Omental fat pad (tissue), 4 donors: ENCODE measurements at places on chromosomes 6 and 20. TPM values are rescaled to one million over a fixed set of nuclear protein-coding genes. Genes with fewer than 3 reads are reported as not detected.

Gene ACTR5
- 7.1 TPM for total RNA-seq

Gene LY86
- total RNA-seq: 5.4 TPM

Gene USP49
- total RNA-seq: 3.0 TPM

Gene PAX1
- not detected for total RNA-seq

Gene PHF1
- 45.7 TPM for total RNA-seq

Gene CST1
- total RNA-seq: not detected

Gene DDRGK1
- total RNA-seq: 76.5 TPM

Gene PSORS1C1
- 0.60 TPM for total RNA-seq

Gene DLL1
- total RNA-seq: 14.4 TPM

Gene KCNB1
- total RNA-seq: 18.3 TPM

Gene BNIP5
- not detected for total RNA-seq

Gene TAP1
- 128 TPM for total RNA-seq

Gene ITPR3
- total RNA-seq: 25.7 TPM

GRCh38 chr6:30350524-30350923, 5.6 kb downstream of the RPP21 start:
- DNase-seq: no peak

DNA sequence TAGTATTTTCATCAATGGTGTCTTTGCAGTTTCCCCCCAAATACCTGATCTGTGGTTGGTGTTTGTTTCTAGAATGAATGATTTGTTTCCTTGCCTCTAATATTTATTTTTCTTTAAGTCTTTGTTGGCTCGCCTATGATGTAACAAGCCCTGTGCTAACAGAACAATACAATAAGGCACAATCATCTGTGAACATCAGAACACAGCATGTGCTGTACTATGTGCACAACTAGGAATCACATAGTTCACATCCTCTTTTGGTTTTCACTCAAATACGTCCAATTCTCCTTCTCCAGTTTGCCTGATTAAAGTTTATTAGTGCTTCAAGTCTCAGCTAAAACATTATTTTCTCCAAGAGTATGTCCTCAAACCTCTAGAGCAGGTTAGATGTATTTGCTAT, 613.1 kb downstream of the EPHA7 start:
- no peak for DNase-seq

DNA sequence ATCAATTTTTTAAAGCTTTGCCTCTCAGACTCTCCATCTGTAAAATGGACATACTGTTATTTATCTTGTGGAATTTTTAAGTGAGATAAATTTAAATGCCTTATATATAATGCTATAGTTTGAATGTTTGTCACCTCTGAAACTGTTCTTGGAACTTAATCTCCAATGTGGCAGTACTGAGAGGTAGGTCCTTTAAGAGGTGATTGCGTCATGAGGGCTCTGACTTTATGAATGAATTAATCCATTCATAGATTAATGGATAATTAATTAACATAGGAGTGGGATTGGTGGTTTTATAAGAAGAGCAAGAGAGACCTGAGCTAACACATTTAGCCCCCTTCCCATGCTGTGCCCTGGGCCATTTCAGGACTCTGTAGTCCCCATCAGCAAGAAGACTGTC, 326.3 kb upstream of the TSHZ2 start:
- DNase-seq: no peak

DNA sequence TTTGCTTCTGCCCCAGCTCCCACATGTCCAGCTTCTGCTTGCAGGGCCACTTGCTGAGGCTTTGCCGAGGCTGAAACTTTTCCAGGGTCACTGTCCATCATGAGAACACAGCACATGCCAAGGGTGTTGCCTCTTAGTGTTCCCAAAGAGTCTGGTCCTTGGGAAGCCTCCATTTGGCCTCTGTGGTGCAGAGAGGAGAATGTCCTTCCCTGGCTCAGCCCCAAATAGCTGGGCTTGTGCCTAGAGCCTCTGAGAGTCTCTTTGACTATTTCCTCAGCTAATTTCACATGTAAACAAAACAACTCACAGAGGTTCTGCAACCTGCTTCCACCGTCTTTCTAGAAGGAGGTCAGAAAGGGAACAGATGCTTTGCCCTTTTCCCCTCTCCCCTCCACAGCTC, 40.4 kb upstream of the RAB23 start:
- no peak for DNase-seq

DNA sequence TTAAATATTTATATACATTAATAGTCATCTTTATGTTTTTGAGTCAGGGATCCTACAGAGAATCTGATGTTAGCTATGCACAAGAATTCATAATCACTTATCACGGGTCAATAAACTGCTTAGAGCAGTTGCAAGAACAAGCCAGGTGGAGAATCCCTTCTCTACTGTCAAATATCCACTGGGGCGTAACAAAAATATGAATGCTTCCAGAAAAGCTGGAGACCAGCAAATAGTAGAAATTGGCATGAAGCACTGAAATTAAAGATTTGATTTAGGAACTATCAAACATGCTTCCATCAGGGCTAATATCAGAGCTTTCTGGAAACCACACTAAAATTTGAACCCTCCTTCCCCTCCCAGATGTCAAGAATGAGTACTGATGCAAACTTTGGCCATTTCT, 37.3 kb downstream of the ADGRG6 start:
- DNase-seq: no peak

DNA sequence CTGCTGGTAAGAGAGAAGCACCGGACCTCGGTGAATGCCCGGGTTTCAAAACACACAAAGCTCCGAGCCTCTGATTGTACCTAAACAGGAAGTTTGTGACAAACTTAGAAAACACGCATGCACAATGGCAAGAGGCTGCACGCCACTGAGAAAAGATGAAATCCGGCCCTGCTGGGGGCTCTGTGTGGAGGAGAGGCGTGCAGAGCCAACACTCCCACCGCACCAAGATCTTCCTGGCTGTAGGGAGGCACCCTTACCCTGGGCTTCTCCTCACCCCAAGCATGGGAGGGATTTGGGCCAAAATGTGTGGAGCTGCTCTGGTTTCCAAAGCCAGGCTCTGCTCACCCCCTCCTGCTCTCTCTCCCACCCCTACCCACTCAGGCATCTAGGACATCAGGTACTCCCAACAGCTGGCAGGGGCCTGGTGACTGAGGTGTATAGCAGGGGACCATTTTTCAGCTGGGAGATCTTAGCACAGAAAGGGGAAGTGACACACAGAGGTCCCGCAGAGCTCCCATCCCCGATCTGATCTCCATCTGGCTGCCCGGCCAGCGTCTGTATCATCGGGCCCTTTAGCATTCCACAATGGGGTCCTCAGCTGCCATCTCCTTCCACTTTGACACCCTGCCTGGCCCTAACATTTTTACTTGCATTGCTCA, 84.2 kb downstream of the TRERF1 start:
- no peak for DNase-seq

DNA sequence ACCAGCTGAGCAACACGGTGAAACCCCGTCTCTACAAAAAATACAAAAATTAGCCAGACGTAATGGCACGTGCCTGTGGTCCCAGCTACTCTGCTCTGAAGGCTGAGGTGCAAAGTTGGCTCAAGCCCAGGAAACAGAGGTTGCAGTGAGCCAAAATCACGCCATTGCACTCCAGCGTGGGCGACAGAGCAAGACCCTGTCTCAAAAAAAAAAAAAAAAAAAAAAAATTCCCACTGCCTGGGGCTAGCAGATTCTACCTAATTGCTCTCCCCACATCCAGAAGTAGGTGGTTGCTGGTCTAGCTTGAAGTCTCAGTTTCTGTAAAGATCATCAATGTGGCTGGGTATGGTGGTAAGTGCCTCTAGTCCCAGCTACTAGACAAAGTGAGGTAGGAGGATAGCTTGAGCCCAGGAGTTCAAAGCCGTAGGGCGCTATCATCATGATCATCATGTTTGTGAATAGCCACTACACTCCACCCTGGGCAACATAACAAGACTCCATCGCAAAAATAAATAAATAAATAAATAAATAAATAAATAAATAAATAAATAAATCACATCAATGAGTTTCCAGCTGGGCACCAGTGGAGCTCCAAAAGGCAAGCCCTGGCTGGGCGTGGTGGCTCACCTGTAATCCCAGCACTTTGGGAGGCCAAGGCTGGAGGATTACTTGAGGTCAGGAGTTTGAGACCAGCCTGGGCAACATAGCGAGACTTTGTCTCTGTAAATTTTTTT, 6.3 kb upstream of the AP5S1 start:
- DNase-seq: no peak

- no peak for DNase-seq
Observed at GRCh38 chr6:125950293-125950692, 6.3 kb upstream of the HINT3 start.

GRCh38 chr20:35506179-35506578, 23.3 kb downstream of the C20orf173 start:
- DNase-seq: no peak

- no peak for DNase-seq
Observed at GRCh38 chr6:37631295-37631694, 66.4 kb downstream of the MDGA1 start.

DNA sequence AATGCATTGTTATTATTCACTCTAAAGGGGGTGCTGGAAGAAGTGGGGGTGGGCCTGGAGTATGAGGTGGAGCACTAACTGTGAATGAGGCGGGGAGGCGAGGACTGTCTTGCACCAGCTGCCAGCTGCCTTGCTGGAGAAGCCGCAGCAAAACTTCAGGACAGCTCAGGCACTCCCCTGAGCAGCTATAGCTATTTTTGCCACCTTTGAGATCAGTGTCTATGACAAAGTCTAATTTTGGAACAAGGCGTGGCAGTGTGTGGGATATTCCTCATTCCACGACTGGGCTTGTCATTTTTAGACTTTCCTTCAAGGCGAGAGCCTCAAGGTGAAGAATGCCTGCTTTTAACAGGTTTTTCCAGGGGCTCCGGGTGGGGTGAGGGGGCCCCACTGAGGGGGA, 143.8 kb downstream of the DOK5 start:
- no peak for DNase-seq

DNA sequence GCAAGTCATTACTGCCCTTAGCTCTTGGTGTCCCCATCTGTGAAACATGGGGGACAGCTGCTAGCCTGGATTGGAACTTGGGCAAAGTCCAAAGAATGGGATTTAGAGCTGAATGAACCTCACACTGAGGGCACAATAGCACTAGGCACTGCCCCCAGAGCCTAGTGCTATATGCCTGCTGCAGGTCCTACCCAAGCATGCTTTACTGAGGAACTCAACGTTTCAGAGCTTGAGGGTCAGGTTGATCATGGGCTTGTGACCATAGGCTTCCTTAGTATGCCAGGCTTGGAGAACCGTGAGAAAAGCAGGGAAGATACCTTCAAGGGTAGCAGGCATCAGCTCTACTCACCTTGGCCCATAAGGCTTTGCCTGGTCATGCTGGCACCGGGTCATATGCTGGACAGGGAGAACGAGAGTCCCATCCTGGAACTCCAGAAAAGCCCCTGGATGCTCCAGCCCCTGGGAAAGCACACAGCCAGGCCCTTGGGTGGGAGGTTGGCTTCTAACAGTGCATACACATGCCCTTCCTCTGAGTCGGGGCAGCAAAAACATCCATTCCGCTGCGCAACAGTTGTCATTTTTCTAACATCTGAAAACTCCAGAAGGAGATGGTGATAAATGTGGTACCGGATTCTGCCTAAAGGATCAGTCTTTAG, 29.7 kb downstream of the EIF2S2 start:
- no peak for DNase-seq

GRCh38 chr6:33620158-33620855, 815 bp upstream of the ITPR3 start:
- DNase-seq: no peak

- DNase-seq: no peak
Observed at GRCh38 chr6:80217794-80218193, 111.3 kb downstream of the BCKDHB start.

- DNase-seq: no peak
Observed at GRCh38 chr6:134235937-134236751, 81.8 kb downstream of the SGK1 start.

- DNase-seq: no peak
Observed at GRCh38 chr20:5191829-5192569, 65.2 kb downstream of the CDS2 start.

DNA sequence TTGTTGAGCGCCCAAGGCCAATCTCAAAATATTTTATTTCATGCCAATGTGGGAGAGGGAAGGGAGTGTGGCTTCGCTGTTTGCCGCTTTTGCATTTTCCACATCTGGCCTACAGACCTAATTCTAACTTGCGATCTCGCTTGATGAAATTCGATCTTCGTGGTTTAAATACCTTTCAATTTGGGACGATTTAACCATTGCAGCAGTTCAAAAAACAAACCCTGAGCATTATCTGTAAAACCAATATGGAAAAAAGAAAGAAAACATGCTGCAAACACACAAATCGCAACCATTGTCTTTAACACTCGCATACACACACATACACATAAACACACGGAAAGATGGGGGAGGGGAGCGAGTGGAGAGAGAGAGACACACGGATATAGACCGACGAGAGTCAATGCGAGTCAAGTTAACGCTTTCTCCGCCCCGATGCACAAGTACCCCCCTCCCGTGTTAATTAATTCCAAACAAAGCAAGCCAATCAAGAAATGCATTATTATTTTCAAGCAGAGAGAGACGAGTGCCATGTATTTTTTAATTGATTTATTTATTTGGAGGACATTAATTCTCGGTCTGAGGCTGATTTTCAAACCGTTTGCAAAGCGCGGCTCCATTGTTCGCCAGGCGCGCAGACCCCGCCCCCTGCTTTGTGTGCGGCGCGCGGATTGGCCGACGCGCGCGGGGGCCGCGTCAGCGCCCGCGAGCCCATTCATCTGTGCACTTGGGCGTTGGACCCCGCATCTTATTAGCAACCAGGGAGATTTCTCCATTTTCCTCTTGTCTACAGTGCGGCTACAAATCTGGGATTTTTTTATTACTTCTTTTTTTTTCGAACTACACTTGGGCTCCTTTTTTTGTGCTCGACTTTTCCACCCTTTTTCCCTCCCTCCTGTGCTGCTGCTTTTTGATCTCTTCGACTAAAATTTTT, at the start of gene MARCKS:
TSS of gene MARCKS (plus strand) at position 721 of the 931 bp plus-strand sequence. CDS start 401 bp downstream, outside the sequence.
- peak; percentile 58 for DNase-seq
